Stimulated activated CD4-positive, alpha-beta T cell treated with anti-CD3 and anti-CD28 coated beads, Interleukin-2, amount 100 ng/mL, for 48 hours (primary cell): ENCODE measurements at places on chromosomes 2 and 18.

DNA sequence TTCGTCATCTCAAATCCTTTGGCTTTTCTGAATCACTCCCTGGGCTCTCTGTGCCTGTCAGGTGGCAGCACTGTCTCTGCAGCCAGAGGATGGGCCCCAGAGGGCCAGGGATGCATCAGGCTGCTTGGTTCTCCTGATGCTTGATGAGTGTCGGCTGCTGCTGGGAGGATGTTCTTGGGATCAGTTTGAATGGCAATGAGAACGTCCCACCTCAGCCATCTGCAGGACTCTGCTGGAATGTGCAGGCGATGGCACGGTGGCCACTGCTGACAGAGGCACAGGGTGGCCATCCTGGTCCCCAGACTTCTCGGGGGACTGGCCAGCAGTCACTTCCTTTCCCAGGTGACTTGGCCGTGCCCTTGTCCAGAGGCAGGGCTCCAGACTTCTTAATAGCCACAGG lies 146.0 kb downstream of the FAM210A start:
- DNase-seq, result no peak

DNA sequence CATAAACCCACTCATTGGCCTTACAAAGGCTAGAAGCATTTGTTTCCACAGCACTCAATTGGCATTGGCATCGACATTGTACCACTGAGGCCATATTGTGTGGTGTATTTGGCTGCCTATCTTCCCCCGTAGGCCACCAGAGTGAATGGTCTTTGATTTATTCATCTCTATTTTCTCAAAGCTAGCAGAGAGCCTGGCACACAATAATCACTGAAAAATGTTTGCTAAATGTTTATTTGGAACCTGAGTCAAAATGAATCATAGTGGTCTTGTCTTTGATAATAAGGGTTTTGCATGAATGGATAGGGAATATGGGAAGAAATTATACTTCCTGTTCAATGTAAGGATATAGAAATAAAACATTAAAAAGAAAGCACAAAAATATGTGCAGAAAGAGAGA lies 107.3 kb upstream of the SLC8A1 start:
- no peak for DNase-seq

GRCh38 chr2:13919981-13920382 lies 712.5 kb upstream of the LRATD1 start:
- no peak for DNase-seq

GRCh38 chr2:48016225-48017019 lies 110.1 kb upstream of the FBXO11 start:
- DNase-seq, result no peak

GRCh38 chr18:48227206-48227605 lies 182.0 kb downstream of the ZBTB7C start:
- peak; percentile 3 for DNase-seq

GRCh38 chr18:76486038-76486437 lies 9.0 kb downstream of the ZNF516 start:
- DNase-seq, result no peak

GRCh38 chr18:50862401-50862800 lies 16.5 kb upstream of the ME2 start:
- DNase-seq, result no peak
